ENCODE measurements at places on chromosomes 13 and 19. TPM values are rescaled to one million over a fixed set of nuclear protein-coding genes. Genes with fewer than 3 reads are reported as not detected.

Gene FCGBP
- not detected for polyA plus RNA-seq

Gene PRRG2
- 0.13 TPM for polyA plus RNA-seq

Gene NCR1
- polyA plus RNA-seq: not detected

Gene RGS9BP
- not detected for polyA plus RNA-seq

Gene IL27RA
- polyA plus RNA-seq: 5.8 TPM

Gene PSG1
- polyA plus RNA-seq: 2.5 TPM

Gene SIGLECL1
- polyA plus RNA-seq: not detected

Gene POGLUT2
- polyA plus RNA-seq: 26.4 TPM

Gene FLT3
- polyA plus RNA-seq: not detected

Gene ZNF813
- polyA plus RNA-seq: 1.4 TPM

- no peaks in the 10 kb centered on the region for H3K27me3 ChIP-seq
- H3K36me3 ChIP-seq: no peaks in the 10 kb centered on the region
- H3K27ac ChIP-seq: peak overlapping the region; percentile 21
- DNase-seq: peak; percentile 38
- no peak overlapping the region for H3K4me3 ChIP-seq
Measured at GRCh38 chr13:35468195-35468594, 8.3 kb downstream of the MAB21L1 start.

- H3K4me1 ChIP-seq: no peaks in the 10 kb centered on the region
- H3K4me3 ChIP-seq: peak overlapping the region; percentile 54
- DNase-seq: no peak
- no peaks in the 10 kb centered on the region for H3K27me3 ChIP-seq
- H3K27ac ChIP-seq: no peak overlapping the region
- no peaks in the 10 kb centered on the region for H3K36me3 ChIP-seq
Measured at GRCh38 chr19:18223860-18224524, 2.2 kb downstream of the PDE4C start.

DNA sequence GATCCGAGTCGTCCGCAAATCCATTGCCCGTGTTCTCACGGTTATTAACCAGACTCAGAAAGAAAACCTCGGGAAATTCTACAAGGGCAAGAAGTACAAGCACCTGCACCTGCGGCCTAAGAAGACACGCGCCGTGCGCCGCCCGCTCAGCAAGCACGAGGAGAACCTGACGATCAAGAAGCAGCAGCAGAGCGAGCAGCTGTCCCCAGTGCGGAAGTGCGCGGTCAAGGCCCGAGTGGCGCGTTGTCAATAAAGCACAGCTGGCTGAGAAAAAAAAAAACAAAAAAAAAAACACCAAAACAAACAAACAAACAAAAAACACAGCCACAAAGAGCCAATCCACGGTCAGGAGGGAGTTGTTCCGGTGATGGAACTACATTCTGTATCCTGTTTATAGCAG lies 4.7 kb upstream of the GNA15 start:
- no peaks in the 10 kb centered on the region for H3K36me3 ChIP-seq
- H3K4me1 ChIP-seq: peaks cover 12% of the 10 kb centered on the region
- DNase-seq: no peak
- no peak overlapping the region for H3K4me3 ChIP-seq
- no peak overlapping the region for H3K27ac ChIP-seq
- H3K27me3 ChIP-seq: no peaks in the 10 kb centered on the region

- no peak overlapping the region for H3K4me3 ChIP-seq
- no peaks in the 10 kb centered on the region for H3K27me3 ChIP-seq
- H3K36me3 ChIP-seq: no peaks in the 10 kb centered on the region
- DNase-seq: no peak
- no peaks in the 10 kb centered on the region for H3K4me1 ChIP-seq
Measured at GRCh38 chr19:16807549-16808284, 21.5 kb upstream of the SIN3B start.

GRCh38 chr13:59658738-59659330 lies 504.9 kb downstream of the DIAPH3 start:
- H3K36me3 ChIP-seq: no peaks in the 10 kb centered on the region
- H3K4me1 ChIP-seq: no peaks in the 10 kb centered on the region
- H3K4me3 ChIP-seq: no peak overlapping the region
- H3K27me3 ChIP-seq: no peaks in the 10 kb centered on the region

DNA sequence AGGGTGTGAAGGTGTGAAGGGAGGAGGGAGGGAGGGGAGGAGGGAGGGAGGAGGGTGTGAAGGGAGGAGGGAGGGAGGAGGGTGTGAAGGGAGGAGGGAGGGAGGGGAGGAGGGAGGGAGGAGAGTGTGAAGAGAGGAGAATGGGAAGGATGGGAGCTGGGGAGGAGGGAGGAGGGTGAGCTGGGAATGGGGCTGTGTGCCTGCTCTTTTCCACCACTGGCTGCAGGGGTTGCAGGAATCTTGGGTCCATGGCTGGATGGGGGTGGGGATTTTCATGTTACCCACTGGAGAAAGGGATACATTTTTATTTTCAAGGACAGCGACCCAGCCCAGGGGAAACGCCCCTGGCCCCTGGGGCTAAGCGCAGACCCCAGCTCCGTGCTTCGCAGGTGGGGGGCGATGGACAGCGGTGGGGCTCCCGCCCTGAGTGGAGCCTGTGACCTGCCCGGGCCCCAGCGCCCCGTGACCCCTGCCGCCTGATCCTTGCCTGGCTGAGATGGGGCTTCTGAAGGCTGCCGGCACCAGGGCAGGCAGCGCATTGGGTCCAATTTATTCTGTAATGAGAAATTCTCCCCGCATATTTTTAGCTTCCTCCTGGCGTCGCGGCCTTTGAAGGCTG lies 3.0 kb upstream of the EFNA2 start:
- H3K4me3 ChIP-seq: no peak overlapping the region
- H3K36me3 ChIP-seq: no peaks in the 10 kb centered on the region
- no peak for DNase-seq

- H3K4me1 ChIP-seq: no peaks in the 10 kb centered on the region
- DNase-seq: no peak
- no peaks in the 10 kb centered on the region for H3K27me3 ChIP-seq
- no peak overlapping the region for H3K4me3 ChIP-seq
Measured at GRCh38 chr13:37065890-37066526, 6.5 kb upstream of the SUPT20H start.

GRCh38 chr19:47779524-47780214 lies 1.2 kb downstream of the SELENOW start:
- peak overlapping the region; percentile 96 for H3K4me3 ChIP-seq
- H3K36me3 ChIP-seq: peaks cover 7% of the 10 kb centered on the region
- peak; percentile 44 for DNase-seq

- no peak overlapping the region for H3K27ac ChIP-seq
- peak; percentile 70 for DNase-seq
- no peaks in the 10 kb centered on the region for H3K27me3 ChIP-seq
- no peak overlapping the region for H3K4me3 ChIP-seq
- H3K4me1 ChIP-seq: no peaks in the 10 kb centered on the region
Measured at GRCh38 chr13:39876258-39876657, 220.8 kb downstream of the COG6 start.

DNA sequence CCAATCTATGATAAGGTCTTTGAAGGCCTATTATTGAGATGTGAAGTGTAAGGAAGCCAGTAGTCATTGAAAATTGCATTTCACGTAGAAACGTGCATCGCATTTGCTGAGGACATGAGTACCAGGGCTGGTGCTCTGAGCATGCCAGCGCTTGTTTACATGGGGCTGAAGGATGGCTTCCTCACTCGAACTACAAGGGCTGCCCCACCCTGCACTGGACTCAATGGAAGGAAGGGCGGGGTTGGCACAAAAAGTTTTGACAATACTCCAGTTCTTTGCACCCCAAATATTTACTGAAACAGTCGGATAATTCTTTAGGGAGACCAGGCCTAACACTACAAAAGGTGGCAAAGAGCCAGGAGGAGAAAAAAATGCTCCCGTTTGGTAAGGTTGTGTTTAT lies 28.9 kb upstream of the MED4 start:
- H3K27me3 ChIP-seq: no peaks in the 10 kb centered on the region
- H3K36me3 ChIP-seq: no peaks in the 10 kb centered on the region
- DNase-seq: no peak
- H3K4me3 ChIP-seq: no peak overlapping the region
- no peak overlapping the region for H3K27ac ChIP-seq
- peaks cover 11% of the 10 kb centered on the region for H3K4me1 ChIP-seq

Data from GM23248 (cell line).